ENCODE measurements at places on chromosomes 2 and 18. TPM values are rescaled to one million over a fixed set of nuclear protein-coding genes. Genes with fewer than 3 reads are reported as not detected.

BUB1 gene
- total RNA-seq, result 1.1 TPM

DNA sequence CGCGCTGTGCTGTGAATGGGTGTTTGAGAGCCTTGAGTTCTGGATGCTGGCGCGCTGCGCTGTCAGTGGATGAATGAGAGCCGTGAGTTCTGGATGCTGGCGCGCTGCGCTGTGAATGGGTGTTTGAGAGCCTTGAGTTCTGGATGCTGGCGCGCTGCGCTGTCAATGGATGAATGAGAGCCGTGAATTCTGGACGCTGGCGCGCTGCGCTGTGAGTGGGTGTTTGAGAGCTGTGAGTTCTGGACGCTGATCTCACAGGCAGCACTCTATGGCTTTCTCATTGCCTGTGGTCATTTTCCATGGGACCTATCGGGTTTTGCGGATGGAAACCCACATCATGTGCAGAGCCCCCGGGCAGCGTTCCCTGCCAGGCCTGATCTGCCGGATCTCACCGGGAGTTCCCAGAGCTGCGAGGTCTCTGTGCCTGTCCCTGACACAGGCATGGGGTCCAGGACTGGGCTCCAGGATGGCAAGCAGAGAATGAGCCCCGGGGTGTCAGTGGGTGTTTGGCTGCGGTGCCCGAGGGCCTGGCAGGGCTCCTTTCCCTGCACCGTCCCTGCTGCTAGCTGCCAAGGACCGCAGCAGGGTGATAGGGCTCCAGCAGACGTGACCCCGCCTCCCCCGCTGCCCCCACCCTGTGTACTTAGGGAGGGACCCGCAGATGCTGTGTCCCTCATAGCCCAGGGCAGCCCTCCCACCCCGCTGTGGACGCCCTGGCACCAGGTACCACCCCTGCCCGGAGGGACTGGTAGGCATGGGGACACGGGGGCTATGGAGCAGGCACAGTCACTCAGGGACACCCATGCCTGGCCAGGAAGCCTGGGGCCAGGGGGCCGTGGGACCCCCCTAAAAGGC, 9.7 kb downstream of the PDCD1 start:
- no peak overlapping the region for H3K4me3 ChIP-seq
- no peaks in the 10 kb centered on the region for H3K27me3 ChIP-seq
- no peak for DNase-seq
- peaks cover 15% of the 10 kb centered on the region for H3K4me1 ChIP-seq

DNA sequence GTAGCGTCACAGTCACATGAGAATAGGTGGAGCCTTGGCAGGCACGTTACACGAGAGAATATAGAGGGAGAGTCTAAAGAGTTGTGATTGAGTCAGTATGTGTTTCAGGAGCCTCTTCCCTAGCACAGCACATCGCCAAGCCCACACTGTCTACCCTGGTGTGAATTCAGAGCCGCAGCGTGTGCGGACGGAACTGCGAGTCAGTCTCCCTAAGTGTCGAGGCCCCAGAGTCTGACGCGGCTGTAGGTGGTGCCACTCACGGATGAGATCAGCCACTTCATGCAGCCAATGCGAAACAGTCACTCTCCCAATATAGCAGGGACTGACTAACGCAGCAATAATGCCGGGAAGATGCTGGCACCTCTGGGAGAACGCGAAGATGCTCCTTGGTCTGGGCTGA, 587.3 kb upstream of the ID2 start:
- no peak for DNase-seq
- no peaks in the 10 kb centered on the region for H3K4me1 ChIP-seq
- H3K4me3 ChIP-seq, result no peak overlapping the region
- no peaks in the 10 kb centered on the region for H3K27me3 ChIP-seq
- H3K36me3 ChIP-seq, result no peaks in the 10 kb centered on the region

- no peak overlapping the region for H3K27ac ChIP-seq
- H3K36me3 ChIP-seq, result no peaks in the 10 kb centered on the region
These were observed 1337.0 kb upstream of the FAM98A start for GRCh38 chr2:34936089-34936488.

FNDC4 gene
- total RNA-seq, result 2.9 TPM

CRYBA2 gene
- not detected for total RNA-seq

- peak overlapping the region; percentile 53 for H3K4me3 ChIP-seq
- peaks cover 70% of the 10 kb centered on the region for H3K27me3 ChIP-seq
- DNase-seq, result peak; percentile 27
- no peaks in the 10 kb centered on the region for H3K36me3 ChIP-seq
- H3K27ac ChIP-seq, result no peak overlapping the region
- peaks cover 10% of the 10 kb centered on the region for H3K4me1 ChIP-seq
These were observed 1.3 kb downstream of the SDC1 start for GRCh38 chr2:20223407-20224163.

C2orf80 gene
- total RNA-seq, result not detected

- no peaks in the 10 kb centered on the region for H3K4me1 ChIP-seq
- DNase-seq, result no peak
- no peaks in the 10 kb centered on the region for H3K27me3 ChIP-seq
- no peaks in the 10 kb centered on the region for H3K36me3 ChIP-seq
- no peak overlapping the region for H3K4me3 ChIP-seq
These were observed 246.8 kb downstream of the TMEM182 start for GRCh38 chr2:103008586-103008985.

CAPN14 gene
- not detected for total RNA-seq

BCL11A gene
- total RNA-seq, result 23.6 TPM

GPR17 gene
- total RNA-seq, result 0.59 TPM

GRCh38 chr2:235286622-235287374, 207.0 kb upstream of the AGAP1 start:
- H3K36me3 ChIP-seq, result no peaks in the 10 kb centered on the region
- H3K27ac ChIP-seq, result no peak overlapping the region
- H3K4me1 ChIP-seq, result no peaks in the 10 kb centered on the region
- H3K27me3 ChIP-seq, result no peaks in the 10 kb centered on the region
- H3K4me3 ChIP-seq, result no peak overlapping the region

- H3K27ac ChIP-seq, result no peak overlapping the region
- H3K36me3 ChIP-seq, result no peaks in the 10 kb centered on the region
- peaks cover 4% of the 10 kb centered on the region for H3K4me1 ChIP-seq
- no peak for DNase-seq
These were observed 89.8 kb downstream of the PRPF40A start for GRCh38 chr2:152627351-152627957.

GRCh38 chr2:237043866-237044265, 41.8 kb upstream of the COPS8 start:
- H3K27ac ChIP-seq, result no peak overlapping the region
- H3K36me3 ChIP-seq, result no peaks in the 10 kb centered on the region
- no peak overlapping the region for H3K4me3 ChIP-seq
- no peaks in the 10 kb centered on the region for H3K27me3 ChIP-seq
- DNase-seq, result no peak

- H3K27ac ChIP-seq, result no peak overlapping the region
- no peaks in the 10 kb centered on the region for H3K4me1 ChIP-seq
- peaks cover 16% of the 10 kb centered on the region for H3K27me3 ChIP-seq
- DNase-seq, result no peak
These were observed 119.9 kb downstream of the DPP4 start for GRCh38 chr2:161954103-161954502.

GRCh38 chr2:55888936-55889335, 34.6 kb downstream of the EFEMP1 start:
- H3K4me1 ChIP-seq, result peaks cover 40% of the 10 kb centered on the region
- H3K36me3 ChIP-seq, result no peaks in the 10 kb centered on the region
- peak; percentile 17 for DNase-seq
- no peak overlapping the region for H3K4me3 ChIP-seq
- H3K27me3 ChIP-seq, result no peaks in the 10 kb centered on the region
- H3K27ac ChIP-seq, result peak overlapping the region; percentile 82

DNA sequence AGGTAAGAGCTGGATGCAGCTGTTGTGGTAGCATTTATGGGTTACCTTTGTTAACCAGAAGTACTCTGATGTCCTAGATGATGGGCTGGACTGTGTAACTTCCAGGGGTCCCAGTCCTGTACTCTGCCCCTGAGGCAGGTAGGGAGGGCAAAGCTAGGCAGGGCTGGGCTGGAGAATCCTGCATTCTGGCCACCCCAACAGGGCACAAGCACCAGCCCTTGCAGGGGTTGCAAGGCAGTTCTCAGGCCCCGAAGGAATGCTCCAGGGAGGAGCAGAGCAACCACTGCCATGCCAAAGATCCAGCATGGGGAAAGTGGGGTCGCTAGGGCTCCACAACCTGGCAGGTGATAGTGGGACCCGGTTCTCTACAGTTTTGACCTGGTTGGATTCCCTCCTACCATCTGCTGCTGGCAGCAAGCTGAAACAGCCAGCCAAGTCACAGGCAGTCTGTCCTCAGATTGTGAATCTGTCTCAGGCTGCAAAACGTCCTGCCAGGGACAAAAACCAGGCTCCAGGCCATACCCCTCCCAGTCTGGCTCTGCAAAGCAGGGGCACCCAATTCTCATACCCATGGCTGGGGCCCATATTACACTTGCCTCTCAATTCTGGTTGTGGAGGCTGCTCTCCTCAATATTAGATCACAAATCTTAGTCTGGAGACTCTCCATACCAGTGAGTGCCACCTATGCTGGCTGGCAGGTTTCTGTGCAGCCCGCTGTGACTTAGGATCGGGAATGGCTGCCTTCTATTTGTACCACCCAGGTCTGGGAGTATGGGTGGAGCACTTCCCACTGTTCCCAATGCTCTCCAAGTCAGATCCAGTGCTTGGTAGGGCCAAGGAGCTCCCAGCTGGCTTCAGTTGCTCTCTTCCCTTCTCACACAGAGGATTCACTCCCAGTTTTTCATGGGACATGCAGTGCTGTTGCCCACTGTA, 61.1 kb downstream of the SMCHD1 start:
- H3K4me3 ChIP-seq, result no peak overlapping the region
- no peaks in the 10 kb centered on the region for H3K27me3 ChIP-seq
- H3K27ac ChIP-seq, result peak overlapping the region; percentile 56
- H3K4me1 ChIP-seq, result peaks cover 16% of the 10 kb centered on the region
- peaks cover 99% of the 10 kb centered on the region for H3K36me3 ChIP-seq

DNA sequence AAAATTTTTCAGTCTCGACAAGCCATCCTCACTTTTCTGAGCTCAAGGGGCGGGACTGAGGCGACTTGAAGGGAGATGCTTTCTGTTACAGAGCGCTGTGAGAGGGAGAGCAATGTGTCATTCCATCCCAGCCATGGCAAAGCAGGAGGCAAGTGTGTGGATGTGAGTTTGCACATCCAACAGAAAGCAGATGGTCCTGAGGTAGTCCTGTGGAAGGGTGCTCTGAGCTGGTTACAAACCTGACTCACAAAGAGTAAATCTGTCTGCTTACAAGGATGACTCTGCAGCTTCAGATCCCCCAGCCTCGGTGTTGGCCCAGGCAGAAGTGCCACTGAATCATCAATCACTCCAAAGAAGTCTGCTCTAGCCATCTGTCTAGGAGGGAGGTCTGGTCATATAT, 482.0 kb upstream of the DCC start:
- no peaks in the 10 kb centered on the region for H3K27me3 ChIP-seq
- H3K36me3 ChIP-seq, result no peaks in the 10 kb centered on the region
- DNase-seq, result no peak
- no peak overlapping the region for H3K27ac ChIP-seq
- no peak overlapping the region for H3K4me3 ChIP-seq
- H3K4me1 ChIP-seq, result no peaks in the 10 kb centered on the region

KCNF1 gene
- 0.10 TPM for total RNA-seq

GRCh38 chr2:85999061-85999831, 106.4 kb downstream of the POLR1A start:
- H3K27ac ChIP-seq, result peak overlapping the region; percentile 50
- no peaks in the 10 kb centered on the region for H3K36me3 ChIP-seq
- no peak for DNase-seq
- H3K4me3 ChIP-seq, result no peak overlapping the region
- H3K27me3 ChIP-seq, result no peaks in the 10 kb centered on the region

DNA sequence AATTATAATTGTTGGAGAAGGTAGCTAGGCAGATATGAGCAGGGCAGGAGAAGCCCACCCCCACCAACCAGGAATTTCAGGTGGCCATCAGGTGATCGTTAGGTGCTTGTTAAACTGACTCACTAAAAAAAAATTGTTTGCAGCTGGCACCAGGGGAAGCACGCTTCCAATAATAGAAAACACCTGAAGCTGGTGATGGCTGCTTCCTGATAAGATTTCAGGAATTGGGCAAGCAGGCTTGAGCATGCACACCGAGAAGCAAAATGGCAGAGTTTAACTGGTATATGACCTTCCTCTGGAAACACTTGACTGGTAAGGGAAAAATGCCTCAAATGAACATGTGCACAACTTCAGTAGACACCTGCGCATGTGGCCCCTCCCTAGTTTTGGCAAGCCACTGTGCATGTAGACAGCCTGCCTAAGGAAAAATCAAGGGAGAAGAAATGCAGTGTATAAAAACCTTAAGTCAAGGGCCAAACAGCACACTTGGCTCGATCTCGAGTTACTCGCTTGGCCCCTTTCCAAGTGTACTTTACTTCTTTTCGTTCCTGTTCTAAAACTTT, 292.8 kb downstream of the CCDC85A start:
- no peak for DNase-seq
- H3K4me3 ChIP-seq, result no peak overlapping the region
- no peaks in the 10 kb centered on the region for H3K4me1 ChIP-seq
- no peak overlapping the region for H3K27ac ChIP-seq
- no peaks in the 10 kb centered on the region for H3K27me3 ChIP-seq
- H3K36me3 ChIP-seq, result no peaks in the 10 kb centered on the region

AFF3 gene
- total RNA-seq, result 4.0 TPM

DNA sequence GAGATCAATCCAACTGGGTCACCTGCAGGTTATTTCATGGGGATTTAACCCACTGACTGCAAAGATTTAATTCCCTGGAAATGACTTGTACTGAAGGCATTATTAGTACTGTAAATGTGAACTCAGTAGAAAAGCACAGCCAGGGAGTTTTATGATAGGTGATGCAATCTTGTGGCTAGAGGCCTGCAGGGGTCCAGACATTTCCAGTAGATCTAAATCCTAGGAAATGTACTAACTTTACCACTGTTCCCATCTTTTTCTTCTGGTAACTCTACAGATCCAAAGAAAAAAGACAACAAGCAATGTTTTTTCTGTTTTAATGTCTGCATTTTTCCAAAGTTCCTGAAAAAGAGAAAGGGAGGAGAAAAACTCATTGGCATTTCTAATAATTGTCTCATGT, 500.1 kb downstream of the ARHGAP15 start:
- H3K4me1 ChIP-seq, result no peaks in the 10 kb centered on the region
- no peak overlapping the region for H3K4me3 ChIP-seq
- no peaks in the 10 kb centered on the region for H3K36me3 ChIP-seq
- no peak for DNase-seq
- no peaks in the 10 kb centered on the region for H3K27me3 ChIP-seq
- H3K27ac ChIP-seq, result no peak overlapping the region

DNA sequence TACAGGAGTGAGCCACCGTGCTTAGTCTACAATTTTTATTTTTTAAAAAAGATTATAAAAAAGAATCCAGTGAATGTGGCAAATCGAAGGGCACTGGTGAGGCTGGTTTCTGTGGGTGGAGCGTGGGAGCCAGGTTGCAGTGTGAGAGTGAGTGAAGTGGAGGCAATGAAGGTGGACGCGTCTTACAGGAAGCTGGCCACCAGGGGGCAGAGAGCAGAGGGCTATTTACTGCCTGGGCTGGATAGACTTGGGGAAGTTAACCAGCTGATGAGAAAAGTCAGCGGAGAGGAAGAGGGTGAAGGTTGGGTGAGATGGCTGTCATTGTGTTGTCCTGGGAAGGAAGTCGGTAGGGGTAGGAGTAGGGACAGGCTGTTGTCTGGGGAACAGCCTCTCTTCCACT, 6.8 kb downstream of the SCTR start:
- peaks cover 5% of the 10 kb centered on the region for H3K27me3 ChIP-seq
- peak; percentile 53 for DNase-seq
- H3K27ac ChIP-seq, result no peak overlapping the region
- peaks cover 5% of the 10 kb centered on the region for H3K4me1 ChIP-seq

WDR35 gene
- total RNA-seq, result 5.3 TPM

REL gene
- total RNA-seq, result 6.9 TPM
